ENCODE measurements at places on chromosomes 2 and 18.

DNA sequence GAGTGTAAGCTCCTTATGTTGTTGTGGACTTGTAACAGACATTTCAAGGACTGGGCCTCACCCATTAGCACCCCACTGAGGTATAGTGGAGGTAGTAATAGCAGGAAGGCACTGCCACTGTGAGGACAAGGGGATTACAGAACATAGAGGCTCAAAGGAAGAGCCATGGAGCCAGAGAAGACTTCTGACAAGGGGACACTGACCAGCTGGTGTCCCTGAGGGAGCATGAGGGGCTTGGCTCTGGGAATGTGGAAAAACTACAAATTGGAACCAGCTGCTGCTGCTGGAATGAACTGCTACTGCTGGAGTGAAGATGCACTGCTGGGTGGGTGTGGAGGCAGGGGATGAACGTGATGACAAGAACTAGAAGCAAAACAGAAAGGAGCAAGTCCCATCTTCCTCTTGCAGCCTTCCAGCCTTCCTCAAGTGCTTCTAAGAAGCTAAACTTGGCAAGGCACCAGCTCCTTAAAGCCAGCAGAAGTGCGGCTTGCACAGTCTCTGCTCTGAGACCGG is 167.3 kb upstream of the NOSTRIN start:
- no peak for DNase-seq

GRCh38 chr2:9222239-9222892 is 15.8 kb downstream of the ASAP2 start:
- no peak for DNase-seq

DNA sequence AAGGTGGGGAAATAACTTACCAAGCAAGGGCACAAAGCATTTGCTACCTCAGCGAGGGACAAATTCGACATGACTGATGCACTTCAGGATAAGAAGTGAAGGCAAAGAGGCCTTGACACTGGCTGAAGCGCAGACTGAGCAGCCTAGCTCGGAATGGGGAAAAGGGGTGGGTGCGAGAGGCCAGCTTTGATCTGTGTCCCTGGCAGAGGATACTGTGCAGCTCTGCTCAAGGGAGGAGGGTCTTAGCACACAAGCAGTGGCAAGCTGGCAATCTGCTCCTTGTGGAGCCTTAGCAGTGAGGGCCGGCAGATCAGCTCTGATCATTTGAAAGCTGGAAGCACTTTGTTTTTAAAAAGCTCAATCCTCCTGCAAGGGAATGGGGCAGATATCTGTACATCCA is 222.3 kb downstream of the ZBTB7C start:
- no peak for DNase-seq

GRCh38 chr2:74525717-74526648 is at the start of gene DQX1:
TSS of gene DQX1 (minus strand) at chr2:74526231. CDS start at chr2:74525729, 502 bp downstream.
- no peak for DNase-seq

GRCh38 chr2:235043762-235044500 is 92.1 kb downstream of the SH3BP4 start:
- DNase-seq = no peak

DNA sequence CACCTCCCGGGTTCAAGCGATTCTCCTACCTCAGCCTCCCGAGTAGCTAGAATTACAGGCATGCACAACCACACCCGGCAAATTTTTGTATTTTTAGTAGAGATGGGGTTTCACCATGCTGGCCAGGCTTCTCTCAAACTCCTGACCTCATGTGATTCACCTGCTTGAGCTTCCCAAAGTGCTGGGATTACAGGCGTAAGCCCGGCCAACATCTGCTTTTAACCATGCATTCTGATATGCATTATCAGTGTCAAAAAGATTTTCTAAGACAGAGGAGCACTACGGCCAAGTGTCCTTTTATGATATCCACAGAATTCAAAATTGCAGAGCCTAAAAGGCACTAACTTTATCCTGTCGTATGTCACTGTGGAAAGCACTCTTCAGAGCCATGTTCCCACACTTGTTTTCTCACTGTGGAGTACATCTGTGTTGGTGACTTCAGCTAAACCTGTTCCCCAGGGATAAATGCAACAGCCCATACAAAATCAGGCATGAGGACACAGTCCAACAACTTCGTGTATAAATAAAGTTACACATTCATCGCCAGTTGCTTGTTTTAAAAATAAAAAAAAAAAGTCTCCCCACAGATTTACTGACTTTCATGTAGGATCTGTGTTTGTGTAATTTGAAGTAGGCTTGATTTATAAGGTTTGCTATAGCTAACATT is 56.4 kb downstream of the STK25 start:
- no peak for DNase-seq

DNA sequence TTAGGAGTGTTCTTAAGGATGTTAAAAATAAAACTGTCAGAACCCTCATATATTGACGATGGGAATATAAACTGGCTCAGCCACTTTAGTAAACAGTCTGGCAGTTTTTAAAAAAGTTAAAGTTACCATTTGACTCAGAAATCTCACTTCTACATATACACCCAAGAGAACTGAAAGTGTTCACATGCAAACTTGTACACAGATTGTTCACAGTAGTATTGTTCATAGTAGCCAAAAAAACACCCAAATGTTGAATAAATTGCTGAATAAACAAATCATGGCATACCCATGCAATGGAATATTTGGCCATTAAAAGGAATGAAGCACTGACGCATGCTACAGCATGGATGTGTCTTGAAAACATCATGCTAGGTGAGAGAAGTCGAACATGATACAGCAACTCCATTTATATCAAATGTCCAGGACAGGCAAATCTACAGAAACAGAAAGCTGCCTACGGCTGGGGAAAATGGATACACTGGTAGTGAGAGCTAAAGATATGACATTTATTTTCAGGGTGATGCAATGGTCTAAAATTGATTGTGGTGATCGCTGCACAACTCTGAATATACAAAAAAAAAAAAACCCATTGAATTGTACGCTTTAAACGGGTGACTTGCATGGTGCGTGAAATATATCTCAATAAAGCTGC is 10.1 kb downstream of the RPL31 start:
- no peak for DNase-seq

GRCh38 chr18:46051731-46052461 is 20.2 kb downstream of the PSTPIP2 start:
- DNase-seq = no peak

DNA sequence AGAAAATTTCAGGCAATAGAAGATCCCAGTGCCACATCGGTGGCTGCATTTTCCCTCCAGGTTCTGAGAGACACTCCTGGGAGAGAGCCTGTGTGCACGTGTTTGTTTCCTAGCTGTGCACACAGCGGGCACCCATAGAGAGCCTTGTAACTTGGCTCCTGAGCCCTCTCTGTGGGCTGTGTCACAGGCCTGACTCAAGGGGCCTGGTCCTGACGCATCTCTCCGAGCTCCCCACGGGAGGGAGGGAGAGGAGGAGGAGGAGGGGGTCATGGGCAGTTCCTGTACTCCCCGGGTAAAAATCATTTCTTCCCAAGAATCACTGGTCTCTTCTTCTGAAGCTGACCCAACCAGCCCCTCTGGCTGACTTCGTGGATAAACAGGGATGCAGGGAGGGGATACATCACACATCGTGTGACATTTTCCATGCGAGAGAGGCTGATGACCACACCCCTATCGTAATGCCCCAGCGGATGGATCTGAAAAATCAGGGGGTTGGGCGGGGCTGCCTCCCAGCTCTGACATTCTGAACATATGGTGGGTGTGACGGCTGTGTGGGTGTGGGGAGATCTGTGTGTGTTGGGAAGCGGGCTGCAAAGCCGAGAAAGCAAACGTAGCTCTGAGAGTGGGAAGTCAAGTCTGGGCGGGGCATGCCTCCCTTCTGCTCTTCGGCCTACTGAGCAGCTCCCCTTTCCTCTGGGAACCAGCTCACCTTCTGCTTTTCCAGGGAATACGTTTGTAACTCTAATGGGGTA is 308.3 kb upstream of the HS6ST1 start:
- DNase-seq = no peak

Data from stimulated activated CD8-positive, alpha-beta memory T cell treated with anti-CD3 and anti-CD28 coated beads, Interleukin-4, amount 100 ng/mL, for 1 hour (primary cell).